ENCODE measurements at places on chromosomes 2 and 18. TPM values are rescaled to one million over a fixed set of nuclear protein-coding genes. Genes with fewer than 3 reads are reported as not detected.

The CLK1 gene
- 175 TPM for total RNA-seq

The GLI2 gene
- total RNA-seq: 5.3 TPM

DNA sequence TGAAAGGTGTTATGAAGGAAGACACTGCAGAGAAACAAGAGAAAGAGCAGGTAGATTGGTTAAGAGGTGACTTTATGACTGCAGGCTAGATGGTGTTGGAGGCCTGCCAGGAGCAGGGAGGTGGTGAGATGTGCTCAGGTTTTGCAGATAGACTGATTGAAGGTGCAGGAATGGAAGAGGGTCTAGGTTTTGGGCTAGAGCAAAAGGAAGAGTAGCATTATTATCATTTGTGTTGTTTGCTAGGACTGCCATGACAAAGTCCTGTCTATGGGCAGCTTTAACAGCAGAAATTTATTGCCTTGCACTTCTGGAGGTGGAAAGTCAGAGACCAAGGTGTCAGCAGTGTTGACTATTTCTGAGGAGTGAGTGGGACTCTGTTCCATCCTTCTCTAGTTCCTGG lies 172.9 kb upstream of the SOX11 start:
- DNase-seq: no peak

DNA sequence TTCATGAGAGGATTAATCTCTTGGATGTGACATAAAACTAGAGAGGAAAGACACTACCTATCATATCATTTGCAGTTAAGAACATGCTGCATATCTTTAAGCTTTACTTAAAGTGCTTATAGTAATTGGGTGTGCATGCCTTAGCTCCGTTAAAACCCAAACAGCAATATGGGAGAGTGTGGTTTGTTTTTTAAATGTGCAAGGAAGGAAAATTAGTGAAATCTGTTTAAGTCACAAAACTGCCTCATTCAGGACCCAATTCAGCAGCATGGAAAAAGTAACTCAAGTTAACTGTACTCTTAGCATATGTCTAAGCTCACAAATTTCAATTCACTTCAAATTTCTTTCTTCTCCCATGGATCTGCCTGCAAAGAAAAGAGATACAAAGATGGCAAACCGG lies 182.2 kb downstream of the ARHGAP15 start:
- no peak for DNase-seq

GRCh38 chr18:31667185-31667584 lies 17.2 kb downstream of the B4GALT6 start:
- DNase-seq: peak; percentile 72

GRCh38 chr18:11826836-11827235 lies 24.4 kb upstream of the CHMP1B start:
- DNase-seq: no peak

DNA sequence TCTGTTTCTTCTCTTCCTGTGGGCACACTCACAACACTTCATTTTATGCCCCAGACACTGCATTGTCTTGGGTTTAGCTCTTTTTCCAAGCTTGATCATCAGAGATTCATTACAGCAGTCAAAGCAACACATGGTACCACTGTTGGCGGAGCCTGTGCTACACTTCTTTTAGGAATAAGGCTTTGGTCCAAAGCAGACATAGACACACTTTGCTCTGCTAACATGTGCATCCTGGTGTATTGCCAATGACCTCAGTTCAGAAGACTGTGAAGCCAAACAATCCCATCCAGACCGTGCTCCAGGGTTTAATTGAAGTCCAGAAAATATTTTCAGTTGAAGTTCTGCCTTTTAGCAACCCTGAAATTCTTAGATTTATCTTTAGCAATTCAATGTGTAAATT lies 354.6 kb upstream of the RAB12 start:
- peak; percentile 32 for DNase-seq

Measured in fibroblast of the aortic adventitia (primary cell).